ENCODE measurements at places on chromosomes 6 and 20. TPM values are rescaled to one million over a fixed set of nuclear protein-coding genes. Genes with fewer than 3 reads are reported as not detected.
A peak's percentile ranks its signal among the peaks of the same experiment; 100 is the strongest.

BHLHE23 gene
- total RNA-seq: not detected

RAET1L gene
- total RNA-seq: not detected

MATN4 gene
- total RNA-seq: 0.20 TPM

- H3K27me3 ChIP-seq: no peaks in the 10 kb centered on the region
- H3K4me3 ChIP-seq: no peak overlapping the region
- peak; percentile 74 for DNase-seq
- no peak overlapping the region for H3K27ac ChIP-seq
- no peaks in the 10 kb centered on the region for H3K36me3 ChIP-seq
These were observed 29.2 kb downstream of the C6orf58 start for GRCh38 chr6:127606131-127606562.

- peak; percentile 91 for DNase-seq
- H3K4me3 ChIP-seq: no peak overlapping the region
- no peaks in the 10 kb centered on the region for H3K4me1 ChIP-seq
- peaks cover 18% of the 10 kb centered on the region for H3K27me3 ChIP-seq
These were observed 6.9 kb downstream of the HLA-DPB1 start for GRCh38 chr6:33082702-33083101.

GRCh38 chr6:64113704-64114103 is 478.1 kb downstream of the PHF3 start:
- H3K27ac ChIP-seq: no peak overlapping the region
- no peaks in the 10 kb centered on the region for H3K36me3 ChIP-seq
- H3K4me1 ChIP-seq: no peaks in the 10 kb centered on the region
- no peak for DNase-seq
- no peak overlapping the region for H3K4me3 ChIP-seq

GRCh38 chr6:167789358-167789757 is 37.4 kb upstream of the AFDN start:
- no peaks in the 10 kb centered on the region for H3K27me3 ChIP-seq
- H3K4me3 ChIP-seq: no peak overlapping the region
- H3K27ac ChIP-seq: no peak overlapping the region
- no peaks in the 10 kb centered on the region for H3K36me3 ChIP-seq
- H3K4me1 ChIP-seq: no peaks in the 10 kb centered on the region

DNA sequence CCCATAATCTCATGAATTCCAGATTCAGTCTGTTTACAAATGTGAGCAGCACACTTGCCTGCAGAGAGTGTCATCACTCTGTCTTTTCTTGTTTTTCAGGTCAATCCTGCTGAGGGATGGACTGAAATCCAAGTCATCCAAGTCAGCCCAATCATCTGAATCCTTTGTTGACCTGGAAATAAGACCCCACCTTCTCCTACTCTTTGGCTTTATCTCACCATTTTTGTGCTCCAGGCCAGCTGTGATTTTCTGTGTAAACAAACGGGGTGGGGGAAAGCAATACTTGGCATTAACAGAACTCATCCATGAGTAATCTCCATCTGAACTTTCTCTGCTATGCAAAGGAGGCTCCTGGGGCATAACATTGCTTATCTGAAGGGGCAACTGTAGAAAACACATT is 16.9 kb upstream of the GSTA4 start:
- no peak for DNase-seq
- H3K4me1 ChIP-seq: peaks cover 16% of the 10 kb centered on the region
- H3K4me3 ChIP-seq: no peak overlapping the region
- H3K36me3 ChIP-seq: peaks cover 19% of the 10 kb centered on the region
- no peak overlapping the region for H3K27ac ChIP-seq
- no peaks in the 10 kb centered on the region for H3K27me3 ChIP-seq

DNA sequence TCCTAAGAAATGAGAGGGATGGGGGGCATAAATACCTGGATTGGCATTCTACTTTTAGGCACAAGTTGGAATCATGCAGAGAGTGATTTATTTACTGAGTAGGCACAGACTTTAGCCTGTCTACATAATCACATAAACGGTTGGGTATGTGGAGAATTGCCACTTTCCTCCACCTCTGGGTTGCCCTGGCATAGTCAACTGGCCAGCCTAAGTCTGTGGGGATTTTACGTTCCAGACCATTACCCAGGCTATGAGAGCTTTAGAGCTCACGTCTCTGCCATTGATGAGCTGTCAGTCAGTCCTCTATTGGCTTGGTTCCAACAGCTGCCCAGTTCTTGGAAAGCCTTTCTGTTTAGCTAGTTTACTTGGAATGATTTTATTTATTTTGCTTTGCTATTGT is 5.0 kb upstream of the BHLHE23 start:
- peaks cover 3% of the 10 kb centered on the region for H3K4me1 ChIP-seq
- DNase-seq: no peak
- no peaks in the 10 kb centered on the region for H3K36me3 ChIP-seq
- H3K27me3 ChIP-seq: peaks cover 86% of the 10 kb centered on the region
- no peak overlapping the region for H3K4me3 ChIP-seq

DNA sequence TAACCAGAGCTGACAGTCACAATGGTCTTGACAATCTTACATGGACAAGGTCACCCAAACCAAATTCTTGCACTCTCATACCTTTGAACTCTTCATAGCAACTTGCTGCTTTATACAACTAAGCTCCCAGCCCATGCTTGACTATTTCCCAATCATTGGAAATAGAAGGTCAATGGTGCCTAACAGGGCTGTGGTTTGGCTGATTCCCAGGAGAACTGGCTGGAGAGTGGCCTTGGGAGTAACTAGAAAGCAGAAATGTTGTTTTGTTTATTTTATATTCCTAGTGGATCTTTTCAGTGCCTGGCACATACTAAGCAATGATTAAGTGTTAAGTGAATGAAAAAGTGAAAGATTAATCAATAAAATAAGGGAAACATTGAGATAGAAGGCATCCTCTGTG is 3.0 kb downstream of the SPINT4 start:
- no peaks in the 10 kb centered on the region for H3K36me3 ChIP-seq
- H3K27me3 ChIP-seq: no peaks in the 10 kb centered on the region
- no peak overlapping the region for H3K4me3 ChIP-seq

DNA sequence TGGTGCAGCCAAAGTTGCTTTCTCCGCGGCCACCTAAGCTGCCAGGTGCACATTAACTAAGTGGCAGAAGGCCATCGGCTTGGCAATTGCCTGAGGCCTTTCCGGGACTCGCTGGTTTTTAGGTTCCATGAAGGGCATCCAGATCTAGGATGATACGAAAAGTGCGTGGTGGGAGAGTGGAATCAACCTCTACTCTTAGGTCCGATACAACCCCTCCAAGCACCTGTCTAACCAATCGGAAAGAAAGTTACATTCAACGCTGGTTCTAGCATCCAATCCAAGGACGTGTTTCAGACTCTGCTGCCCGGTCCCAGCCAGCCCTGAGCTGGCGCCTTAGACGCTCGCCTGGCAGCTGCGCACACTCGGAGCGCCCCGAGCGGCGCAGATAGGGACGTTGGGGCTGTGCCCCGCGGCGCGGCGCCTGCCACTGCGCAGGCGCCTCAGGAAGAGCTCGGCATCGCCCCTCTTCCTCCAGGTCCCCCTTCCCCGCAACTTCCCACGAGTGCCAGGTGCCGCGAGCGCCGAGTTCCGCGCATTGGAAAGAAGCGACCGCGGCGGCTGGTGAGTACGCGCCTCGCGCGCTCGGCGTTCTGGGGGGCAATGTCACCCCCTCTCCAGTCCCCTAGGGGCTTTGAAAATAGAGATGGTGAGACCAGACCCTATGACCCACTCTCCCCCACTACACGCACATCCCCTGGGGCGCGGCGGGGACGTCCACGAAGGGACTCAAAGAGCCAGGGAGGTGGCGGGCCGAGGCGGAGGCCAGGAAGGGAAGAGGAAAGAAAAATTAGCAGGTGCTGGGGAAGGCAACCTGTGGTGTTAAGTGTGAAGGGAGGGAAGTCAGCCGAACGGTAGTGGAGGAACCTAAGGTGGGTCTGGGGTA is at the start of gene ENPP4:
ENPP4 (plus strand) TSS at position 361 of the 883 bp plus-strand sequence. CDS start 9,595 bp downstream, outside the sequence.
- H3K27ac ChIP-seq: no peak within 1 kb of the TSS
- H3K27me3 ChIP-seq: peaks cover 37% of the 10 kb centered on the region

GRCh38 chr6:131073577-131073976 is 10.5 kb upstream of the EPB41L2 start:
- no peak for DNase-seq
- H3K27ac ChIP-seq: no peak overlapping the region
- H3K4me3 ChIP-seq: no peak overlapping the region
- H3K4me1 ChIP-seq: no peaks in the 10 kb centered on the region

- no peaks in the 10 kb centered on the region for H3K4me1 ChIP-seq
- no peaks in the 10 kb centered on the region for H3K36me3 ChIP-seq
- no peak overlapping the region for H3K4me3 ChIP-seq
- no peaks in the 10 kb centered on the region for H3K27me3 ChIP-seq
- no peak overlapping the region for H3K27ac ChIP-seq
These were observed 212.2 kb downstream of the HIVEP2 start for GRCh38 chr6:142732790-142733189.

Measured in endodermal cell (in vitro differentiated cells).